ENCODE measurements at places on chromosomes 7 and 10.

DNA sequence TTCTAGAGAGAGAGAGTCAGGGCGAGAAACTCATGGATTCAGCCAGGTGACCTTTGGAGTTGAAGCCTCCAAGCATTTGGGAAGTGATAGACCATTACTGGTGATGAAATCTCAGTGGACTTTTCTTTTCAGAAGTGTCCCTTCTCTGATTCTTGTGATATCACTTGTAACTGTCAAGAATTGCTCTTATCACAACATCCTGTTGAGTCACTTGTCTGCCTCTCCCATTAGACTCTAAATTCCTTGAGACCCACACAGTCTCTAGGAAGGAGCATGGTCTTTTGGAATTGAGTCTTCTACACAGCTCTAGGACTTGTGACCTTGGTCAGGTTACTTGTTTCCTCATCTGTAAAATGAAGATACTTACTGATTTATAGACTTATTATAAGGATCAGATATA is 81.0 kb downstream of the CFAP58 start:
- no peak for DNase-seq

GRCh38 chr7:151275813-151276577 is 27.5 kb upstream of the SMARCD3 start:
- no peak for DNase-seq

- no peak for DNase-seq
These were observed 243.9 kb downstream of the ETV1 start for GRCh38 chr7:13745530-13745929.

- DNase-seq = no peak
These were observed 332.1 kb downstream of the PHTF2 start for GRCh38 chr7:78130446-78131215.

- no peak for DNase-seq
These were observed 206.6 kb downstream of the BAMBI start for GRCh38 chr10:28883741-28884423.

DNA sequence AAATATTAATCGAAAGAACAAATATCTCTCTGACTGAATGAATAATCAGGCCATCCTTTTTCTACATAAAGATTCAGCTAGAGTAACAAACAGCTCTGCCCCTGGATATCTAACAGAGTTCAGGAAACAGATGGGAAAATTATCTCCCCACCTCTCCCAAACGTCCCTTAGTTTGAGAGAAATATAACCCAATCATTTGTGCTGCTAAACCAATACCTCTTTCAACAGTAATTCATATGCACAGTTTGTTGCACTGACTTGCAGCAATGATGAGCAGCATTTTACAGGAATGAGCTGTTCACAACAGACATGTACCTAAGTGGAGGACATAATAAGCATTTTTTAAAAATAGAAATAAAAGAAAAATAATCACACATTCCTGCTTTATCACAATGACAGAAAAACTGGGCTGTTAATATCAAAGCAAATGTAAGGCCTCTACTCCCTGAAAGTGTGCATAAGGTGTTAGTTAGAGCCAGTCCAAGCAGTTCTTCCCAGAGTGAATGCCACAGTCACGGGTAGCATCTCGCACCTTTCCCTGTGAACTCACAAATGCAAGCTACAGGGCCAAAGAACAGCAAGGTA is 2.3 kb downstream of the CREB3L2 start:
- no peak for DNase-seq

Measured in pancreas (tissue), 10 donors.